ENCODE measurements at places on chromosomes 6 and 20.

GRCh38 chr6:26270486-26270861 is 94.5 kb upstream of the BTN3A2 start:
- DNase-seq: peak; percentile 28

GRCh38 chr6:37838219-37838921 is 18.8 kb downstream of the ZFAND3 start:
- no peak for DNase-seq

DNA sequence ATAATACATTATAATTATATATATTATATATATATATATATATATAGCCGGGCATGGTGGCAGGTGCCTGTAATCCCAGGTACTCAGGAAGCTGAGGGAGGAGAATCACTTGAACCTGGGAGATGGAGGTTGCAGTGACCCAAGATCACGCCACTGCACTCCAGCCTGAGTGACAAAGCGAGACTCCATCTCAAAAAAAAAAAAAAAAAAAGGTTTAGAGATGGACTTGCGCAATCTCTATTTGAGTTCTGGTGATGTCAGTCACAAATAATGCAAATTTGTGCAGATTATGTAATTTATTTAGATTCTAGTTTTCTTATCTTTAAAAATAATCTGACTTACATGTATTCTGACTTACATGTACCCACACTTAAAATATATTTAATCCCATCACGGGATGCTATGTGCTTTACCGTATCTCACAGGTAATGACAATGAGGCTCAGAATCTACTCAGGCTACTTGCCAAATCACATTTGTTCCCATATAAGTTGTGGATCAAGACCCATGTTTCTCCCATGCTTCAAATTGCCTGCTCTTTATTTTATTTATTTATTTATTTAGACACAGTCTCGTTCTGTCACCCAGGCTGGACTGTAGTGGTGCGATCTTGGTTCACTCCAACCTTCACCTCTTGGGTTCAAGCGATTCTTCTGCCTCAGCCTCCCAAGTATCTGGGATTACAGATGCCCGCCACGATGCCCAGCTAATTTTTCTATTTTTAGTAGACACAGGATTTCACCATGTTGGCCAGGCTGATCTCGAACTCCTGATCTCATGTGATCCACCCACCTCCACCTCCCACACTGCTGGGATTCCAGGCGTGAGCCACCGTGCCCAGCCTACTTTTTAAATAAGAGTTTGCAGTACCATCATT is 7.6 kb upstream of the UST start:
- DNase-seq: no peak

- DNase-seq: no peak
Measured at GRCh38 chr6:79188885-79189480, 45.5 kb downstream of the HMGN3 start.

DNA sequence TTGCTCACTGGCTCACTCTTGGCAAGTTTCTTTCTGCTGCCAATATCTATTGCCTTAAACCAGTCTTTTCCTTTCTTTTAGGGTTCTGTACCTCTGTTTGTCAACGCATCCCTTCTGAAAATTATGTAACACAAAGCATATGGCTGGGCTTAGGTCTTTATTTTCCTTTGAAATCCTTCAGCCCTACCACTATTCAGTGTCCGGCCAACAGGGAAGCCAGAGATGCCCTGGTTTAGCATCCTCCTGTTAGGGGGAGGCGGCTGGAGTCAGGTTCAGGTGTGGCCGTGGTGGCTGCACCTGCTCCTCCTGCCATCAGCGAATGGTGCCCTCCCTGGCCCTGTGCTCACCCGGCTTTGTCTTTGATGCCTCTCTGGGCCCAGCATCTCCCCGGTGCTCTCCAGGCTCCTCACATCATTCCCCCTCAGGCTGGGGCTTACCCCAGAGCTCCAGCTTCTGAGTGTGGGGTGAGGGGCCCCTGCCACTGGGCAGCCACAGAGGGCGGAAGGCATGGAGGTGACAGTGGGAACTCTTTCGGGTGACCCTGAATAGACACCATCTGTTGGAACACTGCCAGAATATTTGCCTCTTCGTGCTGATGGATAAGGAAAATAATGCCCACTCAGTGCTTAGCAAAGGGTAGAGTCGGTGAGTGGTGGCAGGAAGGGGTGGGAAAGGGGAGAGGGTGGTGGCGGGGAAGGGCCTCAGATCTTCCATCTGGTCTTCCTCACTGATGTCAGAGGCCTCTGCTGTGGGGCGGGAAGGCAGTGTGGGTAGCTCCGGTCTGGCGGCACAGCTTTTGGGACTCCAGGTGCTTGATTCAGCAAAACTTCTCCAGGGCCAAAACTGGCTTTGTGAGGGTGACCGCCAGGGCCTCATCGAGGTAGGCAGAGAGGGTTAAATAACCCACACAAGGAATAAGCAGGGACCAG is 97.2 kb downstream of the DACT2 start:
- DNase-seq: no peak

- DNase-seq: no peak
Measured at GRCh38 chr6:126873791-126874190, 244.7 kb upstream of the RSPO3 start.
